ENCODE measurements at places on chromosomes 3 and 15. TPM values are rescaled to one million over a fixed set of nuclear protein-coding genes. Genes with fewer than 3 reads are reported as not detected.

- ATAC-seq = no peak
These were observed 239.9 kb upstream of the NAALADL2 start for GRCh38 chr3:174619239-174619638.

DNA sequence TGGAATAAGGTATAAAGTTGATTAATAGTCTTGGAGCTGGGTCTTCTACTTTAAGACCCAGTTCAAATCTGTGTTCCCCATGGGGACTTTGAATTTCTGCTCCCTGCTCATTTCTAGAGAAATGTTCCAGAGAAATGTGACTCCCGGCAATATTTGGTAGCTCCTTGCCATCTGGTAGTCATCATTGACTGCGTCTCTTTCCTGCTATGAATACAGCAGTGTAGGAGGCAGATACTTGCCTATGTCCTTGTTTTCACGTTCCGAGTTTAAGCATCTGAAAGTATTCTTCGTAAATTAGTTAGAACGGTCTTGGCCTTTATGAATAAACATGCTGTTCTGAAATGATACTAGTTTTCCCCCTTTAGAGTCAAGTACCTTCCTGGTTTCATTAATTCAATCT, 352.9 kb downstream of the PTPRG start:
- no peak for ATAC-seq

- no peak for ATAC-seq
These were observed 244.2 kb upstream of the SLITRK3 start for GRCh38 chr3:165440380-165440779.

GRCh38 chr3:37729119-37729518, 132.6 kb upstream of the CTDSPL start:
- no peak for ATAC-seq

DNA sequence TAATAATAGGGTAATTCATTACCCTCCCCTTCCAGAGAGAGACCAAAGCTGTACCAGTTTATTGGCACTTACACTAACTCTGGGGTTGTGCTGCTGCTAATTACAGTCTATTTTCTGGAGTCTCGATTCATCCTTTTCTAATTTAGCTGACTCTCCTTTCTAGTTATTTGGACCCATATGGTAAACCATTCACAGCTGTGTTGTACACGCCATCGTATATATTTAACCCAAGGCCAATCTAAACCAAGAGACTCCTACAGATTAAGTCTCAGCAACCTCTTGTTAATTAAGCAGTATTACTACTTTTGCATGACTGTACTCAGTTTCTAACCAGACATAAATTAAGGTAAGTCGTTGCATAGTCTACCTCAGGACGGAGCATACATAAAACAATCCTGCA, 22.5 kb downstream of the ANXA2 start:
- no peak for ATAC-seq

DNA sequence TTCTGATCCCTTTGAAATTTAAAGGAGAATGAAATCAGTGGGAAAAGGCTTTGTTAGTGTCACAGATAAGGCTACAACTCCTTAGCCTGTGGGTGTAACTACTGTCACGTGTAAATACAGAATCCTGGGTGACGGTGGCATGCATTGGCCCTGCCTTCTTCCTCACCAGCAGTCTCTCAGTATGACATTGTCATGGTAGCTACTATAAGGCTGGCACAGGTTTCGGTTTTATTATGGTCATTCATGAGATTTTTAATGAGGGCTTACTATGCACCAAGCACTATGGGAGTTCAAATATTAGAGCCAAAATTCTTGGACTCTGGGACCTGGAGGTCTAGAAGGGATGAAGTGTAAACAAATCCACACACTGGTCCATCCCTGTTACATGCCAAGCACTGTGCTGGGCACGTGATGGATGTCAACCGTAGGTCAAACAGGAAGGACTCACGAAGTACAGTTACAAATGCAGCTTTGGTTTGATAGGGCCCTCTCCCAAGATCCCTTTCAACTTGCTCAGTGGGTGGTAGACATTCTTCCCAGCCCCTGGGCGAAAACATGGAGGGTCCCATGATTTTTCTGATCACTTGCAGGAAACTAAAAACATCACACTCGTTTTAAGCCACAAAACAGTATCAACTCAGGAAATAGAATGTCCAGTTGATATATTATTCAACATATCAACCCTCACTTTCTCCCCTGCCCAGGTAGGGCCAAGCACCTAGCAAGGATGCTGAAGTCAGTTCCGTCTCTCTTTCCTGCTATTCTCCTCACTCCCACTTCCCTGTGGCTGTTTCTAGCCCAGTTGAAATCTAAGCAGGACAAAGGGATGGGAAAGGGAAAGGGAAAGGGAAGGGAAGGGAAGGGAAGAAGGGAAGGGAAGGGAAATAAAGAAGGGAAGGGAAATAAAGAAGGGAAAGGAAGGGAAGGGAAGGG, 25.3 kb downstream of the BFSP2 start:
- ATAC-seq = peak; percentile 17

The CDC25A gene
- total RNA-seq = 3.8 TPM

The LRRIQ4 gene
- not detected for total RNA-seq

DNA sequence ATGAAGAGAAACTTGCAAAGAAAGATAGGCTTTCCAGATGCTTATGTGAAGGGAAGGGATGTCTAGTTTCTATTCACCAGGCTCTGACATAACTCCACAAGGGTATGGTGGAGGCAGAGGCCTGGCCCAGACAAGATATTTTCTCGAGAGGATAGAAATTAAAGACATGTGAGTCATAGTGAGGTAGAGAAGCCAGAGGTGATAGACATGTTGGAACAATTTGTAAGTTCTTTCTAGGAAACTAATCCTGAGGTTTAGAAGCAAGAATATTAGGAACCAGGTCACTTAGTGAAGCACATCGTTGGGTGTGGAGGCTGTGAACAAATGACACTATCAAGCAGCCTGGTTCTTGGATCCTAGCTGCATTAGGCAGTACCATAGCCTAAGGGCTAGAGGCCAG, 176.9 kb downstream of the BBX start:
- peak; percentile 97 for ATAC-seq

- ATAC-seq = no peak
These were observed 777 bp upstream of the EIF4A2 start for GRCh38 chr3:186782542-186783057.

The LRRK1 gene
- total RNA-seq = 14.2 TPM

DNA sequence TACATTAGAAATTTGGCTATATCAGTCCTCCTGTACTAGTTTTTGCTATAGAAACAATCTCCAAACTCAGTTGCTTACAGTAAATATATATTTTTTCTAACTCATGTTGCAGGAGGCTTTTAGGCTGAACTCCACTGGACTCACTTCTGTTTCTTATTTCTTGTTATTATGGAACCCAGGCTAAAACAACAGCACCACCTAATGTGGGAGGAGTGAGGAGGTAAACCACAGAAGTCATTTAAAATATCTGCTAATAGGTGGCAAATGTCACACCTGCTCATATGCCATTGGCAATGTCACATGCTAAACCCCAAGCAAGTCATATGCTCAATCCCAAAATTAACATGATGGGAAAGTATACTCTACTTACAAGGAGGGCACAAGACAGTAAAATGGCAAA, 462.2 kb downstream of the PLOD2 start:
- no peak for ATAC-seq

DNA sequence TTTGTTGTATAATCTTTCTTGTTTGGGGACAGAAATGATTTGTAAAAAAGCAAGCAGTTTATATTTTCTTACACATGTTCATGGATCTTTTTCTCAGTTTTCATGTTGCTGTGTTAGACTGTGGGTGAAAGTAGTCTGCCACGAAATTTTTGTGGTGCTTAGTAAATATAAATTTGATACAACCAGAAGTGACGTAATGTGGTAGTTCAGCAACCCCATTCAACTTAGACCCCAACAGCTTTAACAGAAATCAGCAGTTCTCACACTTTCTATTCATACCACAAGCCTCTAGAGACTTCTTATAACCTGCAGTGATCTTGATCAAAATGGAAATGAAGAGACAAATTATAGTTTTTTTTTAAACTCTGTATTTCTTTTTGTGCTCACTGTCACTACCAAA, 120.2 kb upstream of the IGSF10 start:
- no peak for ATAC-seq

The TEX55 gene
- not detected for total RNA-seq

The SRPRB gene
- total RNA-seq = 53.0 TPM

The HHATL gene
- total RNA-seq = not detected

GRCh38 chr15:89410039-89410435, 75.4 kb upstream of the POLG start:
- ATAC-seq = no peak

The NOX5 gene
- total RNA-seq = 0.44 TPM

The OR5K3 gene
- not detected for total RNA-seq

The KIF15 gene
- 7.3 TPM for total RNA-seq

GRCh38 chr3:3509665-3510064, 289.6 kb upstream of the LRRN1 start:
- ATAC-seq = no peak

The CCR1 gene
- 0.52 TPM for total RNA-seq

The EFL1 gene
- 14.5 TPM for total RNA-seq

DNA sequence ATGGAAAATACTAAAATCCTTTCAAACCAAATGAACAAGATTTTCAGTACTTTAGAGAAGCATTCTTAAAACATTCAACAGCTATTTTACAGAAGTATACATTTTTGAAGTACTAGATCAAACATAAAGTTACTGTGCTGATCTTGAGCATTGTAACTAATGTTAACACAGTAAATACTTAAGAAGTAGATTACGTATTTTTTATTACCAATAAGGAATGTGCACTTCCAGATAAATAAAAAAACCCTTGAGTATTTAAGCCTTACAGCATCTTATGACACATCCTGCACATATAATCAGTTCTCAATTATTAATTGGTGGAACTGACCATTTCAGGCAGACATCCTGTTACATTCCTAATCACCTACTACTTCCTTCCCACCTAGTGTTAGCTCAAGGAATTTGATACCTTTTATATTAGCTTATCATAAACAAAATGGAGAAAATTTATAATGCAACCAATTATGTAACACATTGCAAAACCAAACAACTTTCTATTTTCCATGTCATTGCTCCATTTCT, 32.8 kb downstream of the COPS2 start:
- no peak for ATAC-seq

The CHL1 gene
- total RNA-seq = 10.0 TPM

DNA sequence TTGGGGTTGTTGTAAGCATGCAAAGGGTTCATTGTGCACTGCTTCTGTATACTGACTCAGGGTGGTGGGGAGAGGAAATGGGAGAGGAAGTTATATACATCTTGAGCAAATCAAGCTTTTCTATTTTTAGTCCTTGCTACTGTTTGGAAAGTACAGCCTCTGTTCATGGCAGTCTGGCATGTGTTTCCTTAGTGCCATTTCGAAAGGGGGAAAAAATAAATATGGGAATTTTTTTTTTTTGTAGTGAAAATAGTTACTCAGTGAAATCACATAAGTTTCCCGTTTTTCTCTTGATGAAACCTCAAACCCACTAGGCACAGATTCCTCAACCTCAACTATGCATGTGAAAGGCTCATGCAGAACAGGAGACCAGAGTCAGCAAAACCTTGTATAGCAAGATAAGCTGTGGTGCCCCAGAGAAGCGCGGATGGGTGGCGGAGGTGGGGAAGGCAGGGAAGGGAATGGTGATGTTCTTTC, 353.3 kb downstream of the LPP start:
- ATAC-seq = peak; percentile 18

GRCh38 chr3:38347421-38348200, 1.0 kb downstream of the XYLB start:
- no peak for ATAC-seq

The SRGAP3 gene
- 5.2 TPM for total RNA-seq

DNA sequence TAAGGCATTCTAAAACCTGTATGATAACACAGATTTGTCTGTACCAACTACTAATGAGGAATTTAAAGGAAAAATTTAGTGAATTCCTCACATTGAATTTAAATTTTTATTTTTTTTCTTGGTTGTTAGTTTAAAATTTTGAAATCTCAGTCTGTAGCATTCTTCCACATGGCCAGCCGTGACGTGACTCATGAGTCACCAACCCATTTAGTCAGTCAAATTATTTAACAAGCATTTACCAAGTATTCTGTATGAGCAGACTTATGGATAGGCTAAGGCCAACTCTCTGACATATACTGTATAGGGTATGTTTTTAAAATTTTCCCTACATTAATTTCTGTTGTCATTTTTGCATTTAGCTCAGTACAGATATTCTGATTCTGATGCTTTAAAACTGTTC, 112.9 kb downstream of the CNTN4 start:
- no peak for ATAC-seq

GRCh38 chr3:25849091-25849490, 59.2 kb downstream of the OXSM start:
- no peak for ATAC-seq

The KNG1 gene
- not detected for total RNA-seq
